ENCODE measurements at places on chromosomes 16 and 17.
A peak's percentile ranks its signal among the peaks of the same experiment; 100 is the strongest.

DNA sequence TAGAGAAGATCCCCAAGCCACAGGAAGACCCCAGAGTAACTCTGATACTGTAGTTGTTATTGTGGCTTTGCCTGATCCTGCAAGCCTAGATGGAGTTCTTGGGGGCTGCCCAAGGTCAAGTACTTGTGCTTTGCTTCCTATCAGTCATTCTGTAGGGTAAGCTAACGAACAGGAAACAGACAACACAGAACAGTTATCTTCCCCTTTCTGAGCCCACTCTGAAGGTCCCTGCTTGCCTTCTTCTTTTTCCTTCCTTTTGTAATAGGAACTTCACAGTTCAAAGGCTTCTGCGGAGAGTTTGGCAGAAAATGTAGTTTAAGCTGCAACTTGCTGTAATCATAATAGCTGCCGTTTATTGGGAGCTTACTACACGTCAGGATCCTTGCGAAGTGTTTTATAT lies 494.1 kb upstream of the ERCC4 start:
- DNase-seq = no peak

GRCh38 chr17:50356892-50357510 lies 11.1 kb downstream of the XYLT2 start:
- DNase-seq = no peak

DNA sequence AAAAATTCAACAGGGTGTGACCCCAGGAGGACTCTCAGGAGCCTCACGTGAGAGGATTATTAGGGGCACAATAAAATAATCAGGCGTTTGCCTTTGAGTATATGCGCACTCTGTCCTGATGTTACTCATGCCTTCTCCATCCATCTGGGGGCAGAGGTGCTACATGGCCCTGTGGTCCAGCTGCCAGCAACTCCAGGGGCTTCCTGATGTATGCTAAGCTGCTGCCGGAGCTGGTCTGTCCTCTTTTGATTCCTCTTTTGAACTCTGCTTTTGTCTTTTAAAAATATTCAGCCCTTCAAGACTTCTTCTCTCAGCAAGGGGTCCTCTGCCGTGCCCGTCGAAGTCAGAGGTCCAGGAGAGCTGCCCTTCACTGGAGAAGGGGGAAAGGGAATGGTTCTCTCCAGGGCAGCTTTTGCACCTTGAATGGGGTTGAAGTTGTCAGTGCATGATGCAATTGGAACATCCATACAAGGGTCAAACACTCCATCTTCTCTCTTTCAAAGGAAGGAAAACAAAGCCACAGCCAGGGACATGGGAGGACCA lies 431.4 kb downstream of the SHISA9 start:
- DNase-seq = no peak

DNA sequence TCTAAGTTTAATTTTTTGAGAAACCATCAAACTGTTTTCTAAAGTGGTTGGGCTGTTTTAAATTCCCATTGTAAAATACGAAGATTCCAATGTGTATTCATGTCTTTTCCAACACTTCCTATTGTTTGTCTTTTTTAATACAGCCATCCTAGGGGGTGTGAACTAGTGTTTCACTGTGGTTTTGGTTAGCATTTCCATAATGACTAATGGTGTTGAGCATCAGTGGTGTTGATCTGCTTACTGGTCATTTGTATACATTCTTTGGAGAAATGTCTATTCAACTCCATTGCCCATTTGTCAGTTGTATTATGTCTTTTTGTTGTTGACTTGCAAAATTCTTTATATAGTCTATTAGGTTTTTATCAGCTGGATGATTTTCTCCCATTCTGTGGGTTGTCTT lies 239.2 kb upstream of the AXIN2 start:
- no peak for DNase-seq

- no peak for DNase-seq
These were observed 9.8 kb upstream of the KIF19 start for GRCh38 chr17:74316220-74316619.

DNA sequence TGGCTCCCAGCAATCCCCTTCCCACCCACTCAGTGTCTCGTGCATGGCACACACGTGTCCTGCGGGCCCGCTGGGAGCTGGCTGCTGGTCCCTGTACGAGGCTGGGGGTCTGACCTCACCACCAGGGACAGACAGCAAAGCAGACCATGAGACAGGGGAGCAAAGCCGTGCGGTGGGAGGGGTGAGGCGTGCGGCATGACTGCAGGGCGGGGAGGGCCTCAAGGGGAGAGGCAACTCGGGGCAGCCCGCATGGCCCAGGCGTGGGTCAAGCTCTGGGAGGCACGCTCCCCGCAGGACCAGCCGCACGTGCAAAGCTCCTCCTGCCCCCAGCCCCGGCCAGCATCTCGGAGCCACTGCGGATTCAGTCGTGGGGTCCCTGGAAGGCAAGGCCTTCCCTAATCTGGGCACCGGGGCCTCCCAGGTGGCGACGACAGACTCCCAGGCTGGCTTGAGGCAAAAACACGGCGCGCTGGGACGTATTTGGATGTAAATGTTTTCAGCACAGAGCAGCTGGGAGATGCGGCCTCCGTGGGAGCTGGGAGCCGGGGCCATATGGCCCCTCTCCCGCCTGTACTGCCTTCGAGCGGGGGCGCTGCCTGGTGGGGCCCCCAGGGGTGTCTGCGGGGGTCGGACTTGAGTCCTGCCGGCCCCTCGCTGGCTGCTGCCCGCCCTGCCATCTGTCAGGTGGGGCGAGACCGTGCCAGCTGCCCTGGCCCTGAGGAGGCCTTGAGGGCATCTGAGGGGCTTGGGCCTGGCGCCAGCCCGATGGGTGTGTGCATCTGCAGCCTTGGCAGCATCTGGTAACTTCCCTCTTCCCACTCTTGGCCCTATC lies 12.2 kb upstream of the CBFA2T3 start:
- no peak for DNase-seq

GRCh38 chr17:6761779-6762178 lies 5.9 kb downstream of the XAF1 start:
- DNase-seq = no peak

GRCh38 chr17:40338058-40338457 lies 26.5 kb downstream of the GJD3 start:
- DNase-seq = no peak

GRCh38 chr16:3401719-3402397 lies 843 bp downstream of the ZNF174 start:
- no peak for DNase-seq

GRCh38 chr17:2580661-2581060 lies 12.8 kb upstream of the PAFAH1B1 start:
- DNase-seq = no peak

DNA sequence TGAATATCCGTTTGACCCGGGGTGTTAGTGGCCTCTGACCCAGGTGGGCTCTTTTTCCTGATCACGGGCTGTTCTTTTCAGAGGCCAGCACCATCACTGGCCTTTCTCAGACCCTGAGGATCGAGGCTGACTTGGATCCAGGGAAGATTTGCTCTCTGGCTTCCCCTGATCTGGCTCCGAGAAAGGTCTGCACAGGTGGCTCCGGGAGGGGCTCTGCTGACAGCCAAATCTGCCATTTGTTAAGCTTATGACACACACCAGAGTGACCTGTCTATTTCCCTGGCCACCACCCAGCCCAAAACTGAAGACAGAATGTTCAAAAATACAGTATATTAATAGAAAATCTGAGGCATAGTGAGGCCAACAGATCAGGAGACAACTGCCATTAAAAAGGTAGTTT lies 221.8 kb upstream of the TNRC6C start:
- DNase-seq = no peak

DNA sequence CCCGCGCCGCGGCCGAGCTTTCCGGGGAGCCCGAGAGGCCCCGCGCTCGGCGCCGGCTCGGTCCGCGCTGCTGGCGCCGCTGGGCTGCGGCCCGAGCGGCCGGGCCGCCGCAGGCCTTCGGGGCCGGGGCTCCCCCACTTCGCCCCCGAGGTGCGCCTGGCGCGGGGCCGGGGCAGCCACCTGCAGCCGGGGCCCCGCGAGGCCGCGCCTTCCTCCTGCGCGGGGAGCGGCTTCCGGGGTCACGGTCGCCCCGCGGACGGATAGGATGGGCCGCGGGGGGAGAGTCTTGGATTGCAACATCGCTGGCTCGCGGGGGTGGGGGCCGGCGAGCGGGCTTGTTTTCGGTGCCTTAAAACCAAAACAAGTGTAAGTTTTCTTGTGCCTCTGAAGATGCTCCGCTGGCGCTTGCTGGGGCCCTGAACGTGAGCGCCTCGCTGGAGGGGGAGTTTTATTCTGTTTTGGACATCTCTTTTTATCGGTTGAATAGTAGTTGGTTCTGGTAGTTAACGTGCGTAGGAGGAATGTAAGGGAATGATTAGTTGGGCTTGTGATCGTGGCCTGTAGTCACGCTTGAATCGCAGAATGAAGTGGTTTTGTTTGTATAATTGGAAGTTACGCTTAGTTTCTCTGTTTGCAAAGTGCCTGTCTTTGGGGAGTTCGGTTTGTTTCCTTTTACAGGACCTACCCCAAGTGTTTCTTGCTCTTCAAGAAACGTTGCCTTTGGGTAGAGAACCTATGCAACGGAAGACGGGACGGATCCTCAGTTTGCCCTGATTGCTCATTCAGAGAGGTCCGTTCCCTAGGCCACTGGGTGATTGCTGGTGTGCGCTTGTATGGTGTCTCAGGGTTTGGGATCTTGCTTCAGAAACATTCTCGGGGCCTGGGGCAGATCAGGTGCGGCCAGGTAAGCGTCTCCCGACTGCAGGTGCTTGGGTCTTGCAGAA lies 724 bp downstream of the UBE2I start:
- peak; percentile 31 for DNase-seq

- DNase-seq = no peak
These were observed 14.5 kb downstream of the SPIRE2 start for GRCh38 chr16:89842471-89843408.

- DNase-seq = no peak
These were observed 43.0 kb upstream of the TAC4 start for GRCh38 chr17:49890852-49891251.

GRCh38 chr16:3027983-3028715 lies 4.3 kb downstream of the THOC6 start:
- DNase-seq = peak; percentile 83

DNA sequence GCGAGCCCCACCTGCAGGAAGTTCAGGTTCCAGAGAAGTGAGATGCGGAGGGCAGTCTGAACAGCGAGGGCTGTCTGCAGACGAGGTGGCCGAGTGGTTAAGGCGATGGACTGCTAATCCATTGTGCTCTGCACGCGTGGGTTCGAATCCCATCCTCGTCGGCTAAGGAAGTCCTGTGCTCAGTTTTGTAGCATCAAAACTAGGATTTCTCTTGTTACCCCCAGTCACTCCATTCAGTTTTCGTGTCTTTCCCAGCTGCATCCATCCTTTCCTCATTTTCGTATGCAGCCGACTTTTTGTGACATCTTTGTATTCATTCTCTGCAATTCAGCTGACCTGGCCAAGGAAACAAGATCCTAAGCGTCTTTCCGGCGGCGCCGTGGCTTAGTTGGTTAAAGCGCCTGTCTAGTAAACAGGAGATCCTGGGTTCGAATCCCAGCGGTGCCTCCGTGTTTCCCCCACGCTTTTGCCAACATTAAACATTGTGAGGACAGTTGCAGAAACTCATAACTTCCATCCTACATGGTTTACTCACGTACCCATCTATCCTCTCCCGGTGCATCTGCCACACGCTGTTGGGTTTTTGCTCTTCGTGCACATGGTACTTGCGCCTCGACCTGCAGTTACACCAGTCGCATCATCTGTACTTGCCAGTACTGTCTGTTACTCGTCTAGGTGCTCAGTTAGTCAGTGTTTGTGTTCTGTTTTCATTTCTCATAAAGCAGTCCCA lies 3.0 kb downstream of the BORCS6 start:
- peak; percentile 92 for DNase-seq

- no peak for DNase-seq
These were observed 32.7 kb downstream of the B9D1 start for GRCh38 chr17:19329839-19330238.

GRCh38 chr17:60416368-60416925 lies 5.8 kb upstream of the CHCT1 start:
- no peak for DNase-seq

DNA sequence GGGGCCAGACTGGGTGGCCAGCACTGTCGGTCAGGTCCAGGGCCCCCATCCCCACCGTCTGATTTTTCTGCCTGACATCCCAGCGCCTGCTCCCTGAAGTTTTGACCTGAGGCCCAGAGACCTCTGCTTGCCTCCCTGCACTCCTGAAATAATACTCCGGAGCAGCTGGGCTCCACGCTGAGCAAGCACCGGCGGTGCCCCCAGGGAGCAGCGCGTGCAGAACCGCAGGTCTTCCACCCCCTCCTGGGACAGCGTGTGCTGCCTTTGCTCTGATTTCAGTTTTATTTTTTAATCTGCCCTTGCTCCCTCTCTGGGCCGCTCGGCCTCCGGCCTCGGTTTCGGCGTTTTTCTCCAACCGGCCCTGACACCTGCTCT lies 132.4 kb upstream of the GSE1 start:
- no peak for DNase-seq

GRCh38 chr17:45366049-45366448 lies 49.2 kb upstream of the MAP3K14 start:
- no peak for DNase-seq

- no peak for DNase-seq
These were observed 68.5 kb downstream of the USP31 start for GRCh38 chr16:23080747-23081146.

- DNase-seq = no peak
These were observed 92.4 kb upstream of the RPH3AL start for GRCh38 chr17:444879-445454.

- no peak for DNase-seq
These were observed 80.0 kb downstream of the USP32 start for GRCh38 chr17:60311936-60312335.

DNA sequence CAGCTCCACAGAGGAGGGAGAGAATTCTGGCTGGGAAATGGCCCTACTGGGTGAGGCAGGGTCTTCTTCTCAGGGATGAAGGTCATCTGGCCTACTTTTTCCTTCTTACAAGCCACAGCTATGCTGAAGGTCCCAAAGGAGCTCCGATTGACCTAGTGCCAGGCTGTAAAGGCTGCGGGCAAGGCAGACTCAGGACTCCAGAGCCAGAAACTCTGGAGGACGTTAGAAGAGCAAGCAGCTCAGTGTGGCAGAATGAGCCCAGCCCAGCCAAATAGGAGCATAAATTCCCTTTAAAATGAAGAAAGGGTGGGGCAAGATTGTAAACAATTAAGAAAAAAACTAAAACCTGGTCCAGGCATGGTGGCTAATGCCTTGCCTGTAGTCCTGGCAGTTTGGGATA lies 20.1 kb upstream of the CNOT1 start:
- DNase-seq = no peak

DNA sequence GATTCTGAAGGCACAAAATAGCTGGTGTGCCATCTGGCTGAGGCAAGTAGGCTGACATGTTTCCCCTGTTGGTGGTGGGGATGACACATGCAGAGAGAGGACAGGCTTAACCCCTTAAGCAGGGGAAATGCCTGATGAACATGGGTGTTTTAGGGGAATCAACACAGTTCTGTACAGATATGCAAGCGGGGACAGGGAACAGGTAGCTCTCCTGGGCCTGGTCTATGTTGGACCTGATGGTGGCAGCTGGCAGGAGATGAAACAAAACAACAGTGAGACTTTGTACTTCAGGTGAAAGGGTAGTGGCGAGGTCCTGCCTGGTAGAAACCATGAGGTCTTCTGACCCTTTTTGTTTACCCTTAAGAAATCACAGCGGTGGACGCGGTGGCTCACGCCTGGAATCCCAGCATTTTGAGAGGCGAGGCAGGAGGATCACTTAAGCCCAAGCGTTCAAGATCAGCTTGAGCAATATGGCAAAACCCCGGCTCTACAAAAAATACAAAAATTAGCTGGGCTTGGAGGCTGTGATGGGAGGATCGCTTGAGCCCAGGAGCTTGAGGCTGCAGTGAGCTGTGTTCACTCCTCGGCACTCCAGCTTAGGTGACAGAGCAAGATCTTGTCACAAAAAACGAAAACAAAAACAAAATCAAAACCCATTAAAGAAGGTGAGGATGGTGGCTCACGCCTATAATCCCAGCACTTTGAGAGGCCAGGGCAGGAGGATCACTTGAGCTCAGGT lies 10.5 kb downstream of the OR1F1 start:
- DNase-seq = no peak

- DNase-seq = no peak
These were observed 24.3 kb downstream of the PELP1 start for GRCh38 chr17:4679658-4680057.

All from activated T-cell treated with anti-CD3 and anti-CD28 coated beads for 4 hours (primary cell).